Kidney glomerular epithelial cell (primary cell): ENCODE measurements at places on chromosomes 4 and X.

- no peak for DNase-seq
Observed at GRCh38 chr4:6221851-6222760, 21.8 kb upstream of the JAKMIP1 start.

GRCh38 chr4:21819086-21819485, 129.5 kb downstream of the KCNIP4 start:
- DNase-seq: no peak

DNA sequence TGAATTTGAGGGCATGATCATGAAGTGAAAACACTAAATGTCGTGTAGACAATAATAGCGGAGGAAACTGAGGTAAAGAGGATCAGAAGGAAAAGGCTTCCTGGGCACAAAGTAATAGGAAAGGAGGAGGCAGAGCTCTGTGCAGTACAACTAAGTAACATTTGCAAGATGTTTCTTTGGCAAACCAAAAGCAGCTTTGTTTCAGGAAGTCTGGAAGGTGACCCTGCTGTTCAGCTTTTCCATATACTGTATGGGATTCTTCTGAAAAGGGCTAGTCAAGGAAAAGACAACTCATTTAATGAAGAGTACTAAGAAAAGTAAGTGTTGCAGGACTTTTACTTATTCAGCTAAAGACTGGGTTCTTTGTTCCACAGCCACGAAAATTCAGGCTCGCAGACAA, 463.1 kb downstream of the PCDH7 start:
- DNase-seq: no peak

DNA sequence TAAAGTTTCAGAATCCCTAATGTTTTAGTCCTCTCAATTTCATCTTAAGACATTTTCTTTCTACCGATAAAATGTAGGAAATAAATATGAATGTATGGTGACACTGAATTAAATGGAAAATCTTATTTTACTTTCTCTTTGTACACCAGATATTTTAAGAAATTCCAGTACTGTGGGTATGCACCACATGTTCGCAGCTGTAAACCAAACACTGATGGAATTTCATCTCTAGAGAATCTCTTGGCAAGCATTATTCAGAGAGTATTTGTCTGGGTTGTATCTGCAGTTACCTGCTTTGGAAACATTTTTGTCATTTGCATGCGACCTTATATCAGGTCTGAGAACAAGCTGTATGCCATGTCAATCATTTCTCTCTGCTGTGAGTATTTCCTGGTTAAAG, 26.9 kb downstream of the C4orf46 start:
- no peak for DNase-seq

GRCh38 chr4:107843391-107843790, 18.7 kb downstream of the SGMS2 start:
- no peak for DNase-seq

GRCh38 chr4:163665521-163666331, 171.2 kb downstream of the TMA16 start:
- DNase-seq: no peak

GRCh38 chr4:68714400-68714799, 43.9 kb upstream of the UGT2B15 start:
- no peak for DNase-seq

GRCh38 chr4:32574803-32575202, 1854.6 kb downstream of the PCDH7 start:
- no peak for DNase-seq

DNA sequence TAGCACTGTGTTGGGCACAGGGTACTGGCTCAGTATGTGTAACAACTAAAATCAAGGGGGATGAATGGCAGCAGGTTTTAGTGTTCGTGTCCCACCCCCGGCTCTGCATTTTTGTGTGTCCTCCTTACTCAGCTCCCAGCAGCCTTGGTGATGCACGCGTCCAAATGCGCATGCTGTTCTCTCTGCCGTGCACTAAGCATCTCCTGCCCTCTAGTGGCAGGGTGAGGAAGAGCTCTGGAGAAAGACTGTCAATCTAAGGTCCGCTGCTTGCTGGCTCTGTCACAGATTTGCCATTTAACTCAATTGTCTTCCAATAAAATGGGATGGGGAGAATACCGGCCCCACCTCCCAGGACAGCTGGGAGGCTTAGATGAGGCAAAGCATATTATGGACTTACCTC, 61.4 kb downstream of the WFS1 start:
- DNase-seq: no peak

- DNase-seq: peak; percentile 3
Observed at GRCh38 chrX:132638313-132638712, 149.5 kb upstream of the MBNL3 start.

DNA sequence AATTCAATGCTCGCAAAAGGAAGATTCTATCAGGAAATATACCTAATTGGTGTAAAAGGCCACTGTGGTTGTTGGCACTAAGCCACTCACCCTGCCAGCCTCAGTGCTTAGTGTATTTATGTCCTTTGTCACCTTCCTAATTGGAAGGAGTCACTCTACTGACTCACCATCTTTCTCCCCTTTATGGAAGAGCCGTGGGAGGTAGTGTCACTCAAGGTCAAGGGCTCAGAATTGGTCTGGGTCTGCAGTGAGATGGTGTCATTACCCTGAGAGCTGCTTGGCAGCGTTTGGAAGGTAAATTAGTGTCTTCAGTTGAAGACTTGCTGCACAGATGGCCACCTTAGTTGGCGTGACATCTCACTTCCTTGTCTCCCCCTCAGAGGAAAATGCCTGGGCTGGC, 41.7 kb upstream of the CDKN2AIP start:
- DNase-seq: no peak

DNA sequence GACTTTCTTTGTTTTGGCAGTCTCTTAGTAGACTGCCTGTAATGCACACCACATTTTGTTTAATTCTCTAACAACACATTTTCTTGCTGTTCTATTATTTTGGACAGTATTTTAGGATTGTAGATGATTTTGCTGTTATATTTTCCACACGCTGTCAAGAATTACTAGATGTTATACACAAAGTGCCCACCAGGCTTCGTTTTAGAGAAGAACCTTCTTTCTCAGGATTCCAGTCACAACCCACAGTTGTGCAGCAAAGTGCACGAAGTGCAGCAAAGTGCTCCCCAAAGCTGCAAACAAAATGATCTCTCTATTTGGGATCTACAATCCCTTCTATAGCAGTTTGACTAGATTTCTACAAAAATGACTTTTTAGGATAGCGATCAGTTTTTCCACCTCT, 2.4 kb downstream of the ZNF141 start:
- no peak for DNase-seq

DNA sequence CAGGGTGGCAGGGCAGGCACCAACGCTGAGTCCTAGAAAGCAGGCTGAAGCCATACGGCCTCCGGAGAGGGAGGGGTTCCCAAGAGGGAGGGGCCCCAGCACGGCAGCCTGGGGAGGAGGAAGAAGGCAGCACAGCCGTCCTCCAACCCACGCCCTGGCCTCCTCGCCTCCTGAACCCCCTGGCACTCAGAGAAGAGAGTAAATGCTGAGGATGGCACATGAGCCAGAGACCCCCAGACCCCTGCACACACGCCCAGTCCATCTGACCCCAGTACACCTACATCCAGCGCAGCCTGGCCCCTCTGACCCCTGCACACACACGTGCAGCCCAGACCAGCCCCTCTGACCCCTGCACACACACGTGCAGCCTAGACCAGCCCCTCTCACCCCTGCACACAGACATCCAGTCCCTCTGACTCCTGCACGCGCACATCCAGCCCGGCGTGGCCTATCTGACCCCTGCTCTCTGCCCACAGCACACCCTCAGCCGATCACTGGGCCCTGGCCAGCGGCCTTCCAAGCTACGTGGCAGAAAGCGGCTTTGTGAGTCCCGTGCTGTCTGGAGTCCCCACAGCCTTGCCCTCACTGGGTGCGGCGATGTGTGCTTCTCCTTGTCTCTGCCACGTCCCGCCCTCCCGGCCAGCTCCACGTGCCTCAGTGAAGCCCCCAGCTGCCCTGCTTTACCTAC, 18.5 kb downstream of the ATP5ME start:
- no peak for DNase-seq

GRCh38 chr4:136793848-136794247, 738.4 kb downstream of the PCDH18 start:
- DNase-seq: no peak

DNA sequence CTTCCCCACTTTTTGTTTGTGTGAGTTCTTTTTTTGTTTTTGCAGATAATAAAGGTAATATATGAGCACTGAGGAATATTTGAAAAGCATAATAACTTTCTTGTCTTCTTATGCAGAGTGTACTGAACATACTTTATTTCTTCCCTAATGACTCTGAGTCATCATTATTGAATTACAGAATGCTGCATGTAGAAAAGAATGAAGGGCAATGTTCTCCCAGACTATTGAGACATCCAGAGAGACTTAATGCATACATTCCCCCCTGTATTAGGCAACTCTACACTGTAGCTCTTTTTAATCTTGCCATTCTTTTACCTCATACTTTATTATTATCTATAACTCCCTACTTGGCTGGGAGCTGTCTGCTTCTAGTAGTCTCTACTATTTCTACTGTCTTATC, 240.5 kb upstream of the ANKRD50 start:
- peak; percentile 16 for DNase-seq

GRCh38 chr4:80911458-80911857, 119.0 kb upstream of the BMP3 start:
- DNase-seq: no peak

DNA sequence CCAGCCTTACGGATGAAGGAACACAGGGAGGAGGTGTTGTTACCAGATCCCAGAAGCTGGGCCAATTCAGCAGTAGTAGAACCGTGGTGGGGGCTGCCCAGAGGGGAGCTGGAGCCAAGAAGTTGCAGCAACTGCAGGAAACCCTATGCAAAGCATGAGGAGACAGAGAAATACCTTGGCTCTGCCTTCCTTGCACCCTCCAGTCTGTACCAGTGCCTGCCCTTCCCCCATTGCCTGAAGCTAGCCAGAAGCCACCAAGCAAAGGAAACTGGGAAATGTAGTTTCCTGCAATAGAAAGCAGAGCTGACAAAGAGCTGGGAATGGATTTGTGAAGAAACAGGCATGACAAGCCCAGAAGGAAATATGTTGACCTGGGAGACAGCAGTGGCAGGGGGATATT, 108.7 kb upstream of the FUNDC1 start:
- no peak for DNase-seq

DNA sequence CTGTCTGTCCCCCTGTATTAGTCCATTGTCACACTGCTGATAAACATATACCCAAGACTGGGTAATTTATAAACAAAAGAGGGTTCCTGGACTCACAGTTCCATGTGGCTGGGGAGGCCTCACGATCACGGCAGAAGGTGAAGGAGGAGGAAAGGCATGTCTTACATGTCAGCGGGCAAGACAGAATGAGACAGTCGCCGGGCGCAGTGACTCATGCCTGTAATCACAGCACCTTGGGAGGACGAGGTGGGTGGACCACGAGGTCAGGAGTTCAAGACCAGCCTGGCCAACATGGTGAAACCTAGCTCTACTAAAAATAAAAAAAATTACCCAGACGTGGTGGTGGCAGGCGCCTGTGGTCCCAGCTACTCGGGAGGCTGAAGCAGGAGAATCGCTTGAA, 24.7 kb downstream of the IL3RA start:
- DNase-seq: no peak

GRCh38 chr4:89263265-89263664, 44.3 kb downstream of the GPRIN3 start:
- no peak for DNase-seq

DNA sequence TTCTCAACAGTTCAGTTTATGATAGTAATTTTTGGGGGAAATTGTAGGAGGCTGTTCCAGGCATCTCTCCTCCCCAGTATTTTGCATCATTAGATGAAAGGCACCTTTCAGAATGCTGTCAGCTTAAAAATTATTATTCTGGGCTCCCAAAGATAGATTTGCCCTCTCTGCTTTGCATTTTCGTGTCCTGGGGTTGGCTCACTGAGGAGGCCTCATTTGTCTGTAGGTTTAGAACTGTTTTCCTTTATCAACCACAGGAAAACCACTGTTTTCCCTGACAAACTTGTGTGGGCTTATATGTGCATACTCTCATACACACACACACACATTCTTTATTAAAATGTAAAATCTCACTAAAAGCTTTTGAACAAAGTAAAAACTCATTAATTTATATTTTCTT, 197.2 kb upstream of the VCX3A start:
- DNase-seq: no peak

GRCh38 chr4:152486429-152487389, 49.2 kb downstream of the FBXW7 start:
- peak; percentile 52 for DNase-seq

- no peak for DNase-seq
Observed at GRCh38 chrX:66654411-66654810, 15.5 kb upstream of the EDA2R start.

GRCh38 chr4:79497001-79497400, 89.0 kb upstream of the GK2 start:
- DNase-seq: no peak

GRCh38 chrX:92213786-92214185, 434.6 kb downstream of the PCDH11X start:
- no peak for DNase-seq

DNA sequence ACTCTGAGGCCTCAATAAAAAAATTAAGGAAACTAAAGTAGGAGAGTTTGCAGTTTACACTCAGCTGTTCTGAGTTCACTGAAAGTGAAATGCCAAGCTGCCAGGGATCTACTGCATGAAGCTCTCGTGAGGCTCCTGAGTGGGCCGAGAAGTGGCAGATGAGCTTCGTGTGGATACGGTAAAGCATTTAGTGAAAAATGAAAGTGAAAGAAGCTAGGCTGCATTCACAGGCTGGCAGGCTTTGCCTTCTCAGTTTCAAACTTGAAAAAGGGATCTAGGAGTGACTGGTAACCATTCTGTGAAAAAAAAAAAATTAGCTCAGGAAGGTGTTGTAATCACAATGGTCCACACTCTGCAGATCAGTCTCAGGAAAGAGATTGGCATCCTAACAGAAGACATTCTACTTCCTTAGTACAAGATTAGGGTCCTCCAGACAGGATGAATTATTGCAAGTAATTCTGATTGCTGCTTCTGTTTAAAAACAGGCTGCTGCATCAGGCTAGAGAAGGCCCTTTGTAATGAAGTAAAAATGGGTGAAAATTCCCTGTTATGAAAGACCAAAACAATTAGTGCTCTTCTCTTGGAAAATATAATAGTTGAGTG, 679.9 kb downstream of the RPA4 start:
- peak; percentile 38 for DNase-seq

DNA sequence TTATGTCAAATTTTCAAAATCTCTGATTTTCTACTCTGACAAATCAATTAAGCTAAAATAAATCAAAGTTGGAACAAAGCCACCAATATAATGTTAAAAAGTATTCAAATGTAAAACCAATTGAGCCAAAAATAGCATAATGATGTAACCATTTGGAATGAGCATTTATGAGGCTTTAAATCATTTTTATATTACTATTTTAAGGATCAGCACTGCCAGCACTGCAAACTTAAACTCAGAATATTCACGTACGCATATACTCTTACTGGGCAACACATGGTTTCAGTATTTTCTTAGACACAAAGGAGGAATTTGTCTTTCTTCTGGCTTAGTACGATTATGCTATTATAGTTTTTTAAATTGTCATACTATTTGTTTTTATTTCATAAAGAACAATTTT, 52.2 kb downstream of the AFAP1 start:
- DNase-seq: no peak

- no peak for DNase-seq
Observed at GRCh38 chr4:184548648-184549341, 74.4 kb upstream of the IRF2 start.
